Right atrium auricular region (tissue), 2 donors: ENCODE measurements at places on chromosomes 16 and 17. TPM values are rescaled to one million over a fixed set of nuclear protein-coding genes. Genes with fewer than 3 reads are reported as not detected.
A peak's percentile ranks its signal among the peaks of the same experiment; 100 is the strongest.

DNA sequence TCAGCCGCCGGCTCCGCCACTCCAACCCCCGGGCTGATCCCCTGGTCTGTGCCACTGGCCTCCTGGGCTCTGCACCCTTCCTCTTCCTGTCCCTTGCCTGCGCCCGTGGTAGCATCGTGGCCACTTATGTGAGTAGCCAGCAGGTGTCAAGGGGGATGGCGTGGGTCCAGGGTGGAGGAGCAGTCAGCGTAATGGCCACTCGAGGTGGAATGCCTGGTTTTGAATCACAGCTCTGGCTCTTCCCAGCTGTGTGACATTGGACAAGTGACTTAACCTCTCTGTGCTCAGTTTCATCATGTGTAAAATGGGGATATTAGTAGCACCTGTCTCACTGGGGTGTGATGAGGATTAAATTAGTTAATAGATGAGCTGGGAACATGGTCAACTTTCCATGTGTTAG, 2.4 kb upstream of the LAT start:
- DNase-seq = no peak

DNA sequence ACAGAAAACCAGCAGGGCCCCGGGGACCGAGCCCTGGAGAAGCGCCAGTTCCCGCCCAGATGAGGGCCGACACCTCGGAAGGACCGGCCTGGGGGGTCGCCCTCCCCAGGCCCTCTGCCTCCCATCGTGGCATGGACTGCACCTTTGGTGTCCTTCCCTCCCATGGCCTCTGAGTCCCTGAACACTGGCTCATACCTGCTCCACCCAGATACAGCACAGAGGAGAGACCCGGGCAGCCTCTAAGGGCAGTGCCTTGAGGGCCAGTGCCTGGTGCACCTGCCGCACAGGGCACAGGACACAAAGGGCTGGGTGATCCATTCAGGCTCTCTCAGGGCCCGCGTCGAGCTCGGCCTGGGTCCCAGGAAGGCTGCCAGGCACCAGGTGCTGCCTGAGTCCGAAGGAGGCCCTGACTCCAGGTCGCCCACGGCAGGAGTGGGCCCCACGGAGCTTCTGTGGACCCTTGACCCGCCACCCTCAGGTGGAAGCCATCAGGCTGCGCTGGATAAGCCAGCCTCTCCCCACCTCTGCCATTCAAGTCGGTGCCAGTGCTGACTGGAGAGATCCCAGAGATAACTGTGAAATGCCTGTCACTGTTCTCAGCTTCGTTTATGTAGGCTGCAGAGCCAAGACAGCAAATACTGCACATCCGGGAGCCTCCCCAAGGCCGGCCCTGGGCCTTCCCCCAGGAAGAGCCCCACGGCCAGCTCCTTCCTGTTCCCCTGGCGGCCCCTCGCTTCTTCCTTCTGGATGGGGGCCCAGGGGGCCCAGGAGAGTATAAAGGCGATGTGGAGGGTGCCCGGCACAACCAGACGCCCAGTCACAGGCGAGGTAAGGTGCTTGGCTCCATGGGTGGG, at the start of gene ZG16B:
Gene ZG16B (plus strand): TSS at position 803 of the 854 bp plus-strand sequence. CDS start 139 bp downstream, outside the sequence.
- no peak for DNase-seq

DNA sequence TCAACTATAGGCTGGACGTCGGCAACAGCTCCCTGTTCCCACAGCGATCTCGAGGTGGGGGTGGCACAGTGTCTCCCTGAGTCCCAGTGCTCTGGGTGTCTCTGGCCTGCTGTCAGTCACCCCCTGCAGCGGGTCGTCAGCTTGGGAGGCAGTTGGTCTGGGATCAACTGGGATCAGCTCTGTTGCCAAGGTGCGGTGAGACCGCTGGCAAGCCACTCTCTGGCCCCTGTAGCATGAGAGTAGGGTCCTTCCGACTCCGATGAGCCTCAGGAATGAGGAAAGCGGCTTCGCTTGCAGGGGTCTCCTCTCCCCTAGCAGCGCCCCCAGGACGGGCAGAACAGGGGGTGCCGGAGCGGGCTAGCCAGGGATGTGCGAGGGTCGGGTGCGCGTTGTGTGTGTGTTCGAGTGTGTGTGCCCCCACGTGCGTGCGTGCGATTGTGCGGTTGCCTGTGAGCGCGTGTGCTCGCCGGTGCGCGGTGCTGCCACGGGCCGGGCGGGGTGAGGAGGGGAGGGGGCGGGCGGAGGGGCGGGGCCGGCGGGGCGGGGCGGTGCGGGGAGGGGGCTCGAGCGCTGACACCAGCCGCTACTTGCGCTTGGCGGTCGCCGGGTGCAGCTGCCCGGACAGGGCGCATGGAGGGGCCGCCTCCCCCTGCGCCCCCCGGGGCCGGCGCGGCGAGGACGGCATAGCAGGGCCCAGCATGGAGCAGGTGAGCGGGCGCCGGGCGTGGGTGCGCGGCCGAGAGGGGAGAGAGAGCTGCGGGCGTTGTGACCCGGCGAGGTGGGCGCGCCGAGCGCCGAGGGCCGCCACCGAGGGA, 9.4 kb upstream of the ARHGAP23 start:
- DNase-seq = no peak

GRCh38 chr16:86307514-86307903, 202.8 kb upstream of the FOXF1 start:
- DNase-seq = no peak

GRCh38 chr16:57284209-57284951, at the start of gene PLLP:
PLLP (minus strand) TSS chr16:57284672; CDS start chr16:57284540, 132 bp downstream.
- no peak for DNase-seq

GRCh38 chr17:74671031-74671771, 41.5 kb downstream of the CD300LF start:
- DNase-seq = peak; percentile 66

DNA sequence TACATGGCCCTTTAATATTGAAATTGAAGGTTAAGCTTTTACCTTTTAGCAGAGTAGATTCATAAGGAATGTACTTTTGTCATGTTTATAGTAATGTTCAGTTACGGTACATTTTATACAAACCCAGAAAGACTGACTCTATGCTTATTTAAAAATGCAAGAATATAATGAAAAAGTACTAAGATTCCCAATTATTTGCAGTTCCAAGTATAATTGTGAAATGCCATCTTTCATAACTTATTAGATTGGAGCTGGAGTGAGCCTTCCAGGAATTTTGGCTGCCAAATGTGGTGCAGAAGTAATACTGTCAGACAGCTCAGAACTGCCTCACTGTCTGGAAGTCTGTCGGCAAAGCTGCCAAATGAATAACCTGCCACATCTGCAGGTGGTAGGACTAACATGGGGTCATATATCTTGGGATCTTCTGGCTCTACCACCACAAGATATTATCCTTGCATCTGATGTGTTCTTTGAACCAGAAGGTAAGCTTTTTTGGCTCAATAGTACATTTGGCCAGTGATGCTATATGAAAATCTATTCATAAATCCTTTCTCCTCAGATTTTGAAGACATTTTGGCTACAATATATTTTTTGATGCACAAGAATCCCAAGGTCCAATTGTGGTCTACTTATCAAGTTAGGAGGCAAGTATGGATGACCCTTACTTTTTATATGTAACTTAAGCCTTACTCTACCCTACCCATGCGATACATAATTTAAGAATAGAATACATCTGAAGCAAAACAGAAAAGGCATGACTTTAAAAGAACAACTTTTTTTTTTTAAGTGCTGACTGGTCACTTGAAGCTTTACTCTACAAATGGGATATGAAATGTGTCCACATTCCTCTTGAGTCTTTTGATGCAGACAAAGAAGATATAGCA, 4.2 kb downstream of the SRSF2 start:
- DNase-seq = no peak

- DNase-seq = no peak
Observed at GRCh38 chr16:87424266-87424665, 32.1 kb downstream of the MAP1LC3B start.

- DNase-seq = no peak
Observed at GRCh38 chr17:10463402-10463801, 6.0 kb downstream of the MYH4 start.

HNF1B gene
- not detected for total RNA-seq

SCARF1 gene
- total RNA-seq = 8.6 TPM

TPSB2 gene
- total RNA-seq = 12.5 TPM

KRTAP4-6 gene
- not detected for total RNA-seq

TMEM238L gene
- not detected for total RNA-seq

SPEM2 gene
- not detected for total RNA-seq

ARHGDIG gene
- total RNA-seq = 6.8 TPM

ZMYND15 gene
- total RNA-seq = not detected
